ENCODE measurements at places on chromosomes 7 and 10. TPM values are rescaled to one million over a fixed set of nuclear protein-coding genes. Genes with fewer than 3 reads are reported as not detected.

DNA sequence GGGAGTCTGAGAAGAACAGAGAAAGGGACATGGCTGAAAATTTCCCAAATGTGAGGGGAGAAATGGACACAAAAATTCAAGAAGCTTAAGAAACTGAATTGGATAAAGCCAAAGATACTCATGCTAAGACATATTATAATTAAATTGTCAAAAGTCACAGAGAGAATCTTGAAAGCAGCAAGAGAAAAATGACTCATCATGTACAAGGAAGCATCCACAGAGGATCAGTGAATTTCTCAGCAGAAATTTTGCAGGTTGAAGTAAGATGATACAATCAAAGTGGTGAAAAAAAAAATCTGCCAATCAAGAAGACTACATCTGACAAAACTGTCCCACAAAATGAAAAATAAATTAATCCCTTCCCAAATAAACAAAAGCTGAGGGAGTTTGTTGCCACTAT, 56.8 kb downstream of the MPP7 start:
- DNase-seq, result no peak

Gene KLLN
- total RNA-seq, result 0.42 TPM

Gene SLC26A4
- total RNA-seq, result 0.84 TPM

Gene IMMP2L
- 14.5 TPM for total RNA-seq

DNA sequence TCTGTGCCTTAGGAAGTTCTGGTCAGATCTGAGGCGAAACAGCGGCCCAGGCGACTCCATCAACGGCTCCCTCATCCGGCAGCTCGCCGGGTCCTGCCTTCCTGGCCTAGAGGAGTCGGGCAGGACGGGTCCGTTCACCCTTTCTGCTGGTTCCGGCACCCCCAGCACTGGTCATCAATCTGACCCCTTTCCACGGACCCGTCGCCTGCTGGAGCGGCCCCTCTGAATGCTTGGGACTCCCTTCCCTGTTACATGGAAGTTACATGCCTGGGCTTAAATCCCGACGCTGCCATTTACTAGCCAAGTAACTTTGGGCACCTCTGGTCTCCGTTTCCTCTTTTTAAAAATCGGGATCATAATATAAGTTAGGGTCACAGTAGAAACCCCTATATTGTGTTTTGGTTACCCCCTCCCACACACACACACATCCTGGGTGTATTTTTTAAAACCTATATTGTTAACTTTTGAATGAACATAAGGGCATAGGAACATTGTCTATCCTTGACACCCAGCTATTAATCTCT, 607 bp upstream of the GGCT start:
- DNase-seq, result no peak

DNA sequence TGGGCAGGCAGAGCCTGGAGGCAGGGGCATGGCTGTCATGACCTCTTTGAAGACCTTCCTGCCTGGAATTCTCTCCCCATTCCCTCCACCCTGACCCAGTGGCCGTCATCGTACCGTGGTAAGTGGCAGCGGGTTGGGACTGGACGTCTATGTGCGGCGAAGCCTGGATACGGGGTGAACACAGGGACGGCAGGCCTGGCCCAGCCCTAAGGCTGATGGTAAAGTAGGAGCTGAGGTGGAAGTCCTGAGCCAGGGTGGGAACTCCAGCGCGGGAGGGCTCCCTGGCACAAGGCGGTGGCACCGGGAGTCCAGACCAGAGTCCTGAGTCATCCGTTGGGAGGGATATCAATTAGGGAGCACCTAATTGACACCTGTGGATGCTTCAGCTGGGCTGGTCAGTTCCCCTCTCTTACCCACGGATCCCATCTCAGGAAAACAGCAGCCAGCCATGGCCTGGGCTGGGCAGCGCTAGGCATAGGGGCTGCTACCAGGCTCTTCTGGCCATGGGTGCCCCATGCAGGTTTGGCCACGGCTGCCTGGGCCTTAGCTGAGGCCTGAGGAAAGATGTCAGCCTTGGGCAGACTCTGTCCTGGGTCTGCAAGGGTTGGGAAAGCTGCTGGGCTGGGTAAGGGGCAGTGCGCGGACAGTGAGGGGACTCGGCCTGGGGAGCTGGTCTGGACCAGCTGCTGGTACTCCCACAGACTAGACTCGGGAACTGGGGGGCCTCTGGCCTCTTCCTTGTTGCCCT, 3.3 kb downstream of the PPIF start:
- DNase-seq, result peak; percentile 53

Gene FGL2
- 28.0 TPM for total RNA-seq

DNA sequence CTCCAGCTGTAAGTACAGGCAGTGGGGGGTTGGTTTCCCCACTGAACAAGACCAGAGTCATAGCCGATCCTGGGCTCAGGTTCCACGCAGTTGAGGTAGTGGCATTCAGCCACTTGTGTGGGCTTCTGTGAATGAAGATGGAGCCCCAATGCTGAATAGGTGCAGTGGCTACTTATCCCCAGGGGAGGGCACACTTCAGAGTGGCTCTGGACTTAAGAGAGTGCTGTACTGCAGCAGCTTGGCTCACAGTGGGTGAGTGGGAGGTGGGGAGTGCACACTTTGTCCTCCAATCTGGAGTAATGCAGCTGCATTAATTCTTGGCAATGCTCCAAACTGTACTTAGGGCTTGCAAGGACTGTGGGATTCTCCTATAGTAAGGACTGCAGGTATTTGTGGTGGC, 81.9 kb downstream of the BUB3 start:
- no peak for DNase-seq

Gene FAM24B
- 0.47 TPM for total RNA-seq

DNA sequence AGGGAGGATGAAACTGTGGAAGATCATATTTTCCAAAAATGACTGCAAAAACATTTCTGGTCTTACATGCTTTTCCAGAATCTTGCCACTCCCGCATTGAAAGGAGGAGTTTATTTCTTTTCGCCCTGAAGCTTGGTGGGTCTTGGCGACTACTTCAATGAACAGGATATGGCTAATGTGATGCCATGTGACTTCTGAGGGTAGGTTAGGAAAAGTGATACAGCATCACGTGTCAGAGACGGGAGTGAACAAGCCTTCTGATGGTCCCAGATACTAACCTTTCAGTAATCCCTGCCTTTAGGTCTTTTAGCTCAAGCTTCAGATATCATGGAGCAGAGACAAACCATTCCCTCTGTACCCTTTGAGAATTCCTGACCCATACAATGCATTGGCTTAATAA, 192.2 kb upstream of the HPS1 start:
- no peak for DNase-seq

- DNase-seq, result no peak
These were observed 3.1 kb upstream of the KNDC1 start for GRCh38 chr10:133156674-133157579.

- DNase-seq, result no peak
These were observed 17.1 kb downstream of the KCNK18 start for GRCh38 chr10:117214401-117214800.

Gene AEBP1
- 124 TPM for total RNA-seq

Gene CAPZA2
- 336 TPM for total RNA-seq

DNA sequence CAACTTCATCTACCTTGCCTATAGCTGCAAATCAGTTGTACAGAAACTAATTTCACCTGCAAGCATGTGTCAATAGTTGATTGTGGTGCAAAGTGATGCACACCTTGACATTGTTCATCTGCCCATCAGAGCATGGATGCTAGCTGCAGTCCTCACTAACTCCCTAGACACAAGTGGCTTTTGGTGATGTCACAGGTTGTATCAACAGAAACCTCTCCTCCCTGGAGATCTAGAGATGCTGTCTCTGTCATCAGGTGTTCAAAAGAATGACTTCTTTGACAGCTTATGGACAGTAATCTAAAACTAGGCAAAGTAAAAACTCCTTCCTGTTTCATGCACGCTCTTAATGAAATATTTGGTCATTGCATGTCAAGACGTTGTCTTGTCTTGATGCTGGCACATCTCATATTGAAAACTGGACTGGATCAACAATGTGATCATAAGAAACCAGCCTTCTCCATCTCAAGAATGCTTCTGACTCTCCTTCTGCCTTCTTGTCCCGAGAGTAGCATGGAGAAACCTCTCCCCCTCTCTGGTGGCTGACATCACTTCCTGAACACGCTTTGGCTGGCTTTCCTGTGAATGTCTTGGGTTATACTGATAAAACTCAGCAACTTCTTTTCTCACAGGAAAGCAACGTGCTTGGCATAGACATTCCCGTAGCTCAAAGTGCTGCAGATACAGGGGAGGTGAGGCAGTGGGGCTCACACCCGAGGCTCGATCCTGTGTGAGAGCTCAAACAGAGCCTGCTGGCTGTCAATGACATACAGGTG, 176.2 kb upstream of the CDCA7L start:
- DNase-seq, result peak; percentile 44

DNA sequence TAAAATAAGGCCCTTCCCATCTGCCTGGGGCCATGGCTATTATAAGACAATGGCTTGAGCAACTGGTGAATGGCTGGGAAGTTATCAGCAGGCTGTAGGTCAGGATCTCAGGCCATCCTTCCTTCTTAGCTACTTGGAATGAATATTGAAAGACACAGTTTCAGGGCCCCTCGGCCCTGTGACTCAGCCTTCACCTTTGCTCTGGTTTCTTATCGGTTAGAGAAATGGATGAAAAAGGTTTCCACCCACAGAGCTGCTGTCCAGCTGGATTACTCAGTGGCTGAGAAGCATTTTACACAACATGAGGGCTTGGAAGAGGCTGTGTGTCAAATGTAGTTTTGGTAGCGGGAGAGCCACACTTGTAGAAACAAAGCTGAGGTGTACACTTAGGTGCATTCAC, 9.4 kb downstream of the ACSL5 start:
- no peak for DNase-seq

Gene DNAJC12
- 3.3 TPM for total RNA-seq

GRCh38 chr7:42175834-42176723, 60.9 kb downstream of the GLI3 start:
- DNase-seq, result no peak

Gene SPDYE2
- total RNA-seq, result not detected

DNA sequence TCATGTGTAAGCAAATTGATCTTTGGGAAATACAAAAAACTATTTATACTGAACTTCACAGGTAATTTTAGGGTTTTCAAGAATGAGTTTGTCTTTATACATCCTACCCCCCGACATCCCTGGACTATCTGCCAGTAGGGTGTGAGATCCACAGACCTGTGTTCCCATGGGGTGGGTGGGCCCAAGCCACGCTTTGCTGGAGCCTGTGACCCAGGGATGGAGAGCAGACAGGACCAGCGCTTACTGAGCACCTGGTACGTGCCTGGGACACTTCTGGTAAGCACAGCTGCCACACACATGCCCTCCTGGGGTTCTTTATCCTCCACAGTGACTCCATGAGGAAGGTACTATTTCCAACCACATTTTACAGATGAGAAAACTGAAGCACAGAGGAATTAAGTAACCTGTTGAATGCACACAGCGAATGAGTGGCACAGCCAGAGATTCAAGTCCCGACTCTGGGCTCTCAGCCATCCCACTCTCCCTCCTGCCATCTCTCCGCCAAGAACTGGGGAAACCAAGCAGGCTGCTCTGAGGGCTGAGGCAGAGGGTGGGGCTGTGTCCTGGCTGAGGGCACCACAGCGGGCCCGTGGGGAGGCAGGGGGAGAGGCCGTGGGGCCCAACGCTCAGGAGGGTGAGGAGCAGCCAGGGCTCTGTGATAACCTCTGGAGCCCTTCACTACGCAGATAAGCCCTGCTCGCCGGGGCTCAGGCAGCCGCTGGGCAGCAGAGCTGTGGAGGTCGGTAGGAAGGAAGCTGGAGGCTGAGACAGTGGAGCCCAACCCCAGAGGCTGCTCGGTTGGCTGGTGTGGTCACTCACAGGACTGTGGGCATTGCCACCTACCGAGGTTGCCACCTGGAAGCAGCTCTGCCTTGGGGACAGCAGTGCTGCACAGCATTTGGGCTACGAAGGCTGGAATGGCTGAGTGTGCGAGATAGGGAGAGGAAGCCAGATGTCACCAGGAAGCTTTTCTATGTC, 124.2 kb downstream of the ARHGAP22 start:
- DNase-seq, result no peak

DNA sequence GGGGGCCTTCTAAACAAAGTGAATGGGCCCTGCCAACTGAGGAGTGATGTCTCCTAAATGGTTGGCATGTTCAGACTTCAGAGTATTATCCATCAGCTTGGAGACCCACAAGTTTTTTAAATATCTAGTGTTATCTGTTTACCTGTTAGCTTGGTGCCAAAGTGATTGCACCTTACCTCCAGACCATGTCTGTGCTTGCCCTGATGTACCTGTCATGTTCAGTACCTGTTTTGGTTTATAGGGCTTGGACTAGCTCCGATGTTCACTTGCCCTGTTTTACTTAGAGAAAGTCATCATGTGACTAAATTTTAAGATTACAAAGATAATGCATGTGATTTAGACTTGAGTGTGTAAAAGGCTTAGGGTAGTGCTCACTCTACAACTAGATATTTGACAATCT, 67.7 kb downstream of the CNNM2 start:
- no peak for DNase-seq

DNA sequence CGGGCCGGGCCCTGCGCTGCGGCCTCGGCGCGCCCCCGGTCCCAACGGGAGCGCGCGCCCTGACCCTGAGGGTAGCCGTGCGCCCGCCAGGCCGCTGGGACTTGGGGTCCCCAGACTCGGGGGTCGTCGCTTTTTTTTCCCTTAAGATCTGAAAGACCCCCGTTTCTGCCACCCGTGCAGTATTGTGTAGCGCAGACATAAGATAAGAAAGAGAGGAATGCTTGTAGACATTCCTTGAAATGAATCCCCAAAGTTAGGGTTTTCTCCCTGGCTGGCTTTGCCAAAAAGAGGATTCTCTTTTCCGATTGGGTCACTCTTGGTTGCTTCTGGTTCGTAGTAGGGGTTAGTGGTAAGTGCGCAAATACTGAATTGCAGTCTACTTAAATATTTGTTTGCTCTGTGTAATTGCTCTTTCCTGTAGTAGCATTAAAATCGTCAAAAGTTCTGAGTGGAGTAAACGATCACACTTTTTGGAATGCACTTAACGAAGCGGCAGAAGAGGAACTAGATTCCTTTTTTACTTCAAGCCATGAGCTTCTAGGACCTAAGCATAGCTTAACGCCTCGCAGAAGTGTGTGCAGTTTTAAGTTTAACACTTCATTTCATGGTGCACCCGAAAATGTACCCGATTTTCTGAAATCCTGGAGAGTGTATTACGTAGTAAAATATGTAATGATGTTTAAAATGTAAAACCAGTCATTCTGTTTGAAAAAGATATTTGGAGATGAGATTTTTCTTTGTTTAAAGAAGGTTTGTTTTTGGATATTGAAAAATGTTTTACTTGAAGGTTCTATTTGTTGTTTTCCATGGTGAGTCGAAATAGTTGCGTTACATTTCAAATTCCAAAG, 1.3 kb downstream of the CUL1 start:
- no peak for DNase-seq

DNA sequence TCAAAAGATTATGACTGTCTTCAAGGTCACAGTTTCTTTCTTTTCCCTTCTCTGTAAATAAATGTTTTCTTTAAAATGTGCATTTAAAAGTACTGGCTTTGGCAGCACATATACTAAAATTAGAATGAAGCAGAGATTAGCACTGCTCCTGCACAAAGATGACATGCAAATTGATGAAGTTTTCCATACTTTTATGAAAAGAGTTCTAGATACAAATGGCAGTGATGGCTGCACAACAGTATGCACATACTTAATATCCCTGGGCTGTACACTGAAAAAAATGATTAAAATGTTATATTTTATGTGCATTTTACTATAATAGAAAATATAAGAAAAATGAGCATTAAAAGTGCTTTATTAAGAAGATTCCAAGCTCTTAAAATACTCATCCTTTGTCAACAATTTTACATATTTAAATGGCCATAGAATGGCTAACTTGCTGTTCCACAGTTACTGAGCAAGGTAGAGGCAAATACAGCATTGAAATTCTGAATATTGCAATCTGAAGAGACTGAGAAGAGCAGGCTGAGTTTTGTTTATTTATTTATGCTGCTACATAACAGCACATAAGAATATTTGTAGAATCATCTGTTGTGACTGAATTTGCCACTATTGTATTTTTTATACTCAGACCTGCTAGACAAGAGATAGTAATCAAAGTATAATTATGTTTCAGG, 117.8 kb downstream of the GPR37 start:
- DNase-seq, result no peak
